Uterus (tissue), 4 donors: ENCODE measurements at places on chromosomes 1 and 21. TPM values are rescaled to one million over a fixed set of nuclear protein-coding genes. Genes with fewer than 3 reads are reported as not detected.

The LCE3E gene
- total RNA-seq: not detected

The PRAMEF8 gene
- not detected for total RNA-seq

The TAS1R3 gene
- not detected for total RNA-seq

The TRMT1L gene
- total RNA-seq: 24.1 TPM

The S100A1 gene
- not detected for total RNA-seq

The POU3F1 gene
- not detected for total RNA-seq

The RIMS3 gene
- 6.2 TPM for total RNA-seq

The SPRR3 gene
- not detected for total RNA-seq

The REN gene
- total RNA-seq: 9.4 TPM

The NLRP3 gene
- 1.4 TPM for total RNA-seq

The PLPP3 gene
- 315 TPM for total RNA-seq

The PGBD5 gene
- total RNA-seq: under 0.01 TPM

The OR2T33 gene
- not detected for total RNA-seq

The MYCL gene
- total RNA-seq: not detected

The NBPF20 gene
- total RNA-seq: 1.3 TPM
